ENCODE measurements at places on chromosomes 3 and 15. TPM values are rescaled to one million over a fixed set of nuclear protein-coding genes. Genes with fewer than 3 reads are reported as not detected.
A peak's percentile ranks its signal among the peaks of the same experiment; 100 is the strongest.

ISG20 gene
- 0.88 TPM for polyA plus RNA-seq

MYH15 gene
- 0.17 TPM for polyA plus RNA-seq

TJP1 gene
- 25.3 TPM for polyA plus RNA-seq

CLEC3B gene
- 63.5 TPM for polyA plus RNA-seq

IGDCC3 gene
- 0.47 TPM for polyA plus RNA-seq

BCHE gene
- 1.2 TPM for polyA plus RNA-seq

ANKRD63 gene
- polyA plus RNA-seq = not detected

CIDEC gene
- 1.4 TPM for polyA plus RNA-seq

- no peak overlapping the region for H3K27ac ChIP-seq
- no peaks in the 10 kb centered on the region for H3K27me3 ChIP-seq
- no peaks in the 10 kb centered on the region for H3K4me1 ChIP-seq
- H3K36me3 ChIP-seq = no peaks in the 10 kb centered on the region
- no peak for DNase-seq
These were observed 175.3 kb upstream of the HES1 start for GRCh38 chr3:193960487-193961274.

DNA sequence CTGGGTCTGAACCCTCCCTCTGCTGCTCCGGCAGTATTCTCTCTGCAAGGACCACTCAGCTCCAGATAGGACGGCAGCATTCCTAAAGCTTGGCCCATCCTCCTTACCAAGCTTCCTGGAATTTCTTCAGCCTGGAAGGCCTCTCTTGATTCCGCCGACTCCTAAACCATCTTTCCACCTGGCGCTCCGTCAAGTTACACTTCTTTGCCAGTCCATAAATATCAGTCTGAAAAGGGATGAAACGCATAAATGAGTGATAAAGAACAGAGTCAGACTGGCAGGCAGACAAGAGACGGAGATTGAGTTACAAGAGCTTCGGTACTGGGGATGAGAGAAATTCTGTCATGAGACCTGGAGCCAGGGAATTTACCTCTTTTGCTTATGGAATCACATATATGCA lies 44.3 kb downstream of the CERS3 start:
- no peak for DNase-seq
- no peaks in the 10 kb centered on the region for H3K4me1 ChIP-seq
- H3K27me3 ChIP-seq = no peaks in the 10 kb centered on the region
- no peak overlapping the region for H3K27ac ChIP-seq

GRCh38 chr3:187504435-187504834 lies 136.2 kb downstream of the RTP4 start:
- H3K27me3 ChIP-seq = no peaks in the 10 kb centered on the region
- H3K36me3 ChIP-seq = no peaks in the 10 kb centered on the region
- no peak overlapping the region for H3K27ac ChIP-seq
- no peak for DNase-seq
- H3K4me3 ChIP-seq = no peak overlapping the region

GRCh38 chr15:39313467-39313866 lies 267.4 kb upstream of the THBS1 start:
- no peaks in the 10 kb centered on the region for H3K36me3 ChIP-seq
- no peaks in the 10 kb centered on the region for H3K4me1 ChIP-seq
- H3K27ac ChIP-seq = no peak overlapping the region
- no peak overlapping the region for H3K4me3 ChIP-seq
- no peak for DNase-seq

GRCh38 chr3:47503033-47503432 lies 10.5 kb downstream of the ELP6 start:
- H3K27ac ChIP-seq = peak overlapping the region; percentile 29
- H3K36me3 ChIP-seq = no peaks in the 10 kb centered on the region
- peaks cover 3% of the 10 kb centered on the region for H3K4me1 ChIP-seq
- H3K27me3 ChIP-seq = no peaks in the 10 kb centered on the region
- DNase-seq = no peak
- no peak overlapping the region for H3K4me3 ChIP-seq

DNA sequence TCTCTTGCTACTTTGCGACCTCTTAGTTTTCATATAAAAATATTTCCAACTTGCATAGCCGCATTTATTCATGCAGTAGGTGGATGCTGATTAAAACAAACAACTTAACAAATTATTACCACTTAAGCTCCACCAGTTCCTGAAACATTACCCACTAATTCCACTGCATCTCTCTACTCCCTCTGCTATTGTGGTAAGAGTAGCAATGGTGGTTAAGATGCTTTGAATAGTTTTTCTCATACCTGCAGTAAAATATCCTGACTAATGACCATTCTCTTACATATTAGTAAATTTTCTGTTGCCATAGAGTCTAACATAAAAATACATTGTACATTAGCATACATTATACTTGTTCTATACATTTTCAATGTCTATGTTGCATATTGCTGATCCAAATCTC lies 397.6 kb upstream of the PLSCR5 start:
- no peak overlapping the region for H3K4me3 ChIP-seq
- no peaks in the 10 kb centered on the region for H3K27me3 ChIP-seq
- no peaks in the 10 kb centered on the region for H3K4me1 ChIP-seq
- no peaks in the 10 kb centered on the region for H3K36me3 ChIP-seq
- H3K27ac ChIP-seq = no peak overlapping the region

GRCh38 chr3:7964899-7965298 lies 536.7 kb upstream of the LMCD1 start:
- H3K27me3 ChIP-seq = no peaks in the 10 kb centered on the region
- no peak for DNase-seq
- no peak overlapping the region for H3K4me3 ChIP-seq
- no peaks in the 10 kb centered on the region for H3K36me3 ChIP-seq
- no peaks in the 10 kb centered on the region for H3K4me1 ChIP-seq

DNA sequence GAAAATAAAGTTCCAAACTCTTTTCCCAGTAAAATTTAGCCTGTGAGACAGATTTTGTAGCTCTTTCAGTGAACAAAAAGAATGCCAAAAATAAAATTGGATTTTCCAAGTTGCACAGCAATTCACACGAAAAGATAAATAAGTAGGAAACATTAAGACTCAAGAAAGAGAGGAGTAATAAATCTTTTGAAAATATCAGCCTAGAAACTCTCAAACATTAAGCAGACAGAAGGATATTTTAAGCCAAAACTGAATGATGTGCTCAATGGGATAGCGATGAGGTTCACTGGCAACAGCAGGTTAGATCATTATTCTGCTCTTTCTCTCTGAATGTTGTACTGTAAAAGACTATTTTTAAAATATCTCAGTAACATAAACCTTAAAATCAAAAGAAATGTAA lies 115.0 kb downstream of the STAG1 start:
- H3K36me3 ChIP-seq = no peaks in the 10 kb centered on the region
- H3K27ac ChIP-seq = no peak overlapping the region
- no peak overlapping the region for H3K4me3 ChIP-seq

- H3K4me3 ChIP-seq = no peak overlapping the region
- peaks cover 6% of the 10 kb centered on the region for H3K4me1 ChIP-seq
- H3K36me3 ChIP-seq = no peaks in the 10 kb centered on the region
- H3K27ac ChIP-seq = no peak overlapping the region
- DNase-seq = no peak
These were observed 12.0 kb downstream of the PLSCR1 start for GRCh38 chr3:146532406-146532805.

- peaks cover 5% of the 10 kb centered on the region for H3K4me1 ChIP-seq
- H3K4me3 ChIP-seq = no peak overlapping the region
- no peak for DNase-seq
- H3K36me3 ChIP-seq = no peaks in the 10 kb centered on the region
- H3K27ac ChIP-seq = no peak overlapping the region
- no peaks in the 10 kb centered on the region for H3K27me3 ChIP-seq
These were observed 8.7 kb downstream of the COL8A1 start for GRCh38 chr3:99647081-99647480.

- no peak for DNase-seq
- no peaks in the 10 kb centered on the region for H3K36me3 ChIP-seq
- H3K27ac ChIP-seq = no peak overlapping the region
- no peak overlapping the region for H3K4me3 ChIP-seq
- H3K4me1 ChIP-seq = no peaks in the 10 kb centered on the region
These were observed 58.3 kb downstream of the HMG20A start for GRCh38 chr15:77479015-77479414.

DNA sequence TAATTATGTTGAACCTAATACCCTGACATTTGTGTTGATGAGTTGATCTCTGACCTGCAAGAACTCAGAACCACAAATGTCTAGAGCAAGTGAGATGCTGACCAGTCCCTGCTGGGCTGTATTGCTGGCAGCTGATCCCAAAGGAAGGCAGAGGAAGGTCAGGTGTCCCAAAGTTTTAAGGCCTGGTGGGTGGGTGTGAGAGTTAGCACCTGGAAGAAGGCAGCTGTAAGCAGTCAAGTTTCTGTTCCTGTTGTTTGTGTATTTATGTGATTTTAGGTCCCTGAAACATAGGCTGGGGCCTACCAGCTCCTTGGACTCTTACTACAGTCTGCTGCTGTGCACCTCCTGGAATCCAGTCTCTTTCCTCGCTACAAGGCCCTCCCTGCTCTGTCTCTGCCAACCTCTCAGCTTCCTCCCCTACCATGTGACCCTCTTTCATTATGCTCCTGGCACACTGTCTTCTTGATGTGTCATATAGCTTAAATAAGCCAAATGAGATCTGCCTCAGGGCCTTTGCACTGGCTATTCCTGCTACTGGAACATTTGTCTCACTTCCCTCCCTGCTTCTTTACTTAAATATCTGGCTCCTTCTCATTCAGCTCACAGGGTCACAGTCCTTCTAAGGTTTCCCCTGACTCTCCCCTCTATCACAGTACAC lies 31.0 kb upstream of the ATOSA start:
- H3K36me3 ChIP-seq = no peaks in the 10 kb centered on the region
- no peak for DNase-seq
- no peaks in the 10 kb centered on the region for H3K4me1 ChIP-seq
- no peak overlapping the region for H3K27ac ChIP-seq
- H3K4me3 ChIP-seq = no peak overlapping the region
- H3K27me3 ChIP-seq = no peaks in the 10 kb centered on the region

DNA sequence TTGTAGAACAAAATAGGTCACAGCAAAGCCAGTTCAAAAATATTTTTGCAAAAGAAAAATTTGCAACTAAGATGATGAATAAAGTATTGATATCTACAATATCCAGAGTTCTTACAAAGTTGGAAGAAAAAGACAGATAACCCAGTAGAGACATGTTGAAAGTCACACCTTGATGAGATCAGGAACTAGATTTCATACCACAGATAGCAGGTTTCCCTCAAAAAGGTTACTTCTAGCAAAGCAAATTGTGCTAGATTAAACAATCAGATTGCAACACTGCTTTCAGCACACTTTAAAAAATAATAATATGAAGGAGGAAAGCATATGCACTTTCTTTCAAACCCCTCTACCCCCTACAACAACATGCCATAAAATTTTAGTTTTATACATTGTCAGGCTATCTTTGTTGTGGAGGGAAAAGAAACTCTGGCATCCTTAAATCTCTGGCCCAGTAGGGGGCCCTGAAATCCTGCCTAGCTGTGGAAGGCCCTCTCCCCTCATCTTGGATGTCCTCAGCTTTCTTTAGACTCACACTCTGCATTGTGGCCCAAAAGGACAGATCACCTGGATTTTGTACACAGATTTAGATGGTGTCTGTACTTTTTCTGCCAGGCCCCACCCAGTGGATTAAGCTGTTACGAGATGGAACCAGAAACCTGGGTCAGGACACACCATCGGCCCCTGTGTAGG lies 50.9 kb downstream of the CCR3 start:
- H3K4me1 ChIP-seq = no peaks in the 10 kb centered on the region
- no peaks in the 10 kb centered on the region for H3K36me3 ChIP-seq
- no peak overlapping the region for H3K27ac ChIP-seq
- H3K4me3 ChIP-seq = no peak overlapping the region

DNA sequence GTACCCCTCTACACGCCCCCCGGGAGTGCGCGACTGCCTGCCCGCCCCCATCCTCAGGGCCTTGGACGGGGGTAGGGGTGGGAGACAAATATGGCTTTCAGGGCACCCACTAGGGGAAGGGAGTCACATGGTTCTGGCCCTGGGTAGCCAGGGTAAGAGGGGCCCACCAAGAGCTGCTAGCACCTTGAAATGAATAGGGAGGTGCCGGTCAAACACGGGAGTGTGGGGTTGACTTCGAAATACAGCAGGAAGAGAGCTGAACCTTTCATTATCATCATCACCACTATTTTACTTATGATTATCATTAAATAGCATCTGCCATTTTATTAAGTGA lies 489.1 kb downstream of the MAGI1 start:
- H3K27me3 ChIP-seq = no peaks in the 10 kb centered on the region
- H3K36me3 ChIP-seq = no peaks in the 10 kb centered on the region
- H3K4me1 ChIP-seq = peaks cover 8% of the 10 kb centered on the region
- no peak overlapping the region for H3K27ac ChIP-seq

DNA sequence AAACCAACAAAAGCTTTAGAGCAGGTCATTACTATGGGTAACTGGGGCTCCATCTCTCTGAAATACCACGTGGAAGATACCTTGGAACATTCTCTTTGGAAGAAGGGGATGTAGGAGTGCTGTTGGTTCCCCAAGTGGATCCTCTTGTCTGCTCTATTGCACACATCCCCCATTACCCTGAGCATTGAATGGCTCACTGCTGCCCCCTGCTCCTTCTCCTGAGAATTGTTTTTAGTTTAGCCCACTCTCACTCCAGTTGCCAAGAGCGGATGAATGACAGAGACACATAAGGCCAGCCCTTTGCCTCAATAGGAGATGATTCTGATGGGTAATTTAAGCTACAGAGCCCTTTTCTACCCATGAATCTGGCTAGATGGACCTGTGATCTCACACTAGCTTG lies 135.6 kb upstream of the SUCLG2 start:
- H3K36me3 ChIP-seq = no peaks in the 10 kb centered on the region
- no peaks in the 10 kb centered on the region for H3K4me1 ChIP-seq
- DNase-seq = no peak
- no peak overlapping the region for H3K27ac ChIP-seq

GRCh38 chr3:17367171-17367570 lies 375.3 kb downstream of the TBC1D5 start:
- H3K27ac ChIP-seq = no peak overlapping the region
- H3K27me3 ChIP-seq = no peaks in the 10 kb centered on the region
- H3K4me3 ChIP-seq = no peak overlapping the region
- no peak for DNase-seq
- no peaks in the 10 kb centered on the region for H3K36me3 ChIP-seq

DNA sequence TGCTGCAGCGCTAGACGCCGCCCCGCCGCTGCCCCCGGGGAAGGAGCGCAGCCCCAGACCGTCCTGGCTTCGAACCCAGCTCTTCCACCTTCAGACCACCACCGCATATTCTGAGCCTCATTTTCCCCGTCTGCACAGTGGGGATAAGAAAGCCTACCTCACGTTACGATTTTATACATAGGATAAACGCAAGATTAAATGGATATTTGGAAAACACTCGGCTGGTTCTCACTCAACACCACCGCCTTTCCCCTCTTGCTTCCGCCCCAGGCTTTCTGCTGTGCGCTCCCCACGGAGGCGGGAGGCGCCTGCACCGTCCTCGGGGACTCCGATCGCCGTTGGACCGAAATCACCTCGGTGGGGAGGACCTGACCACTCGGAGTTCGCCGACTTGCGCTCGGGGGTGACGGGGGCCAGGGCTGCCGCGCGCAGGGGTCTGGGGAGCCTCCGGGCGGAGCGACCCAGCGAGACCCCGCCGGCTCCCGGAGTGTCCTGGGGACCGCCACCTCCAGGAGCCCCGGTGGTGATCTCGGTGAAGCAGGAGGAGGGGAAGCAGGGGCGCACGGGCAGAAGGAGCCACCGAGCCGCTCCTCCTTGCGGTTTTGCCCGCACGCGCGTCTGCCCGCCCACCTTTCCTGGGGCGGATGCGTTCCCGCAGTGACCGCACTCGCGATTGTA lies 4.0 kb downstream of the FBXL22 start:
- peak overlapping the region; percentile 49 for H3K27ac ChIP-seq
- peak overlapping the region; percentile 65 for H3K4me3 ChIP-seq
- peaks cover 23% of the 10 kb centered on the region for H3K4me1 ChIP-seq
- H3K27me3 ChIP-seq = no peaks in the 10 kb centered on the region
- H3K36me3 ChIP-seq = no peaks in the 10 kb centered on the region

- no peak for DNase-seq
- H3K4me1 ChIP-seq = peaks cover 4% of the 10 kb centered on the region
- no peaks in the 10 kb centered on the region for H3K36me3 ChIP-seq
- no peak overlapping the region for H3K27ac ChIP-seq
- H3K27me3 ChIP-seq = no peaks in the 10 kb centered on the region
These were observed 179.1 kb downstream of the NSUN3 start for GRCh38 chr3:94241986-94242385.

Measured in ovary (tissue), 10 donors.